Pancreas (tissue), 10 donors: ENCODE measurements at places on chromosomes 6 and 20.

- H3K36me3 ChIP-seq = no peaks in the 10 kb centered on the region
- no peak overlapping the region for H3K27ac ChIP-seq
These were observed 41.9 kb downstream of the SYCP2 start for GRCh38 chr20:59891581-59891980.

GRCh38 chr20:53678990-53679596, 85.5 kb upstream of the ZNF217 start:
- H3K4me3 ChIP-seq = no peak overlapping the region
- no peak overlapping the region for H3K27ac ChIP-seq
- DNase-seq = no peak
- no peaks in the 10 kb centered on the region for H3K36me3 ChIP-seq
- no peaks in the 10 kb centered on the region for H3K27me3 ChIP-seq

GRCh38 chr20:53869466-53870258, 200.7 kb downstream of the BCAS1 start:
- no peak overlapping the region for H3K4me3 ChIP-seq
- H3K36me3 ChIP-seq = no peaks in the 10 kb centered on the region
- peaks cover 64% of the 10 kb centered on the region for H3K4me1 ChIP-seq
- peak; percentile 86 for DNase-seq

DNA sequence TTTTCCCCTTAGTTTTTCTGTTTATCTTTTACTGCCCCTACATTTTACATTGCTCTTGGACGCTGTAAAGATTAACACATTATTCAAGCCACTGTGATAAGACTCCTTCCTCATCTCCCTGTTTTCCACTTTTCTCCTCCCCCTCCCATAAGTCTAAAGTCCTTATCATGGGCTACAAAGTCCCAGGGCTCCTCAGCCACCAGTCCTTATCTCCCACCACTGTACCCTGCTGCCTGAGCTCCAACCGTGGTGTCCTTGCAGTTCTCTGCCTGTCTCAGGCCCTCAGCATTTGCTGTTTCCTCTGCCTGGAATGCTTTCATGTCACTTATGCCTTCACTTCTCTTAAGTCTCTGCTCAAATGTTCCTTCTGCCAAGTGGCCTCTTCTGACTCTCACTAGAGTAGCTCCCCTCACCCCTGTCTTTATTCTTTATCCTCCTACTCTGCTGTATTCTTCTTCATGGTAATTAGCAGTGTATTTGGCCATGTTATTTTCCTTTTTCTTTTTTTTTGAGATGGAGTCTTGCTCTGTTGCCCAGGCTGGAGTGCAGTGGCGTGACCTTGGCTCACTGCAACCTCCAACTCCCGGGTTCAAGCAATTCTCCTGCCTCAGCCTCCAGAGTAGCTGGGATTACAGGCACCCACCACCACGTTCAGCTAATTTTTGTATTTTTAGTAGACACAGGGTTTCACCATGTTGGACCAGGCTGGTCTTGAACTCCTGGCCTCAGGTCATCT, 10.8 kb upstream of the LATS1 start:
- no peak overlapping the region for H3K4me3 ChIP-seq
- H3K36me3 ChIP-seq = peaks cover 40% of the 10 kb centered on the region
- DNase-seq = no peak
- no peak overlapping the region for H3K27ac ChIP-seq

DNA sequence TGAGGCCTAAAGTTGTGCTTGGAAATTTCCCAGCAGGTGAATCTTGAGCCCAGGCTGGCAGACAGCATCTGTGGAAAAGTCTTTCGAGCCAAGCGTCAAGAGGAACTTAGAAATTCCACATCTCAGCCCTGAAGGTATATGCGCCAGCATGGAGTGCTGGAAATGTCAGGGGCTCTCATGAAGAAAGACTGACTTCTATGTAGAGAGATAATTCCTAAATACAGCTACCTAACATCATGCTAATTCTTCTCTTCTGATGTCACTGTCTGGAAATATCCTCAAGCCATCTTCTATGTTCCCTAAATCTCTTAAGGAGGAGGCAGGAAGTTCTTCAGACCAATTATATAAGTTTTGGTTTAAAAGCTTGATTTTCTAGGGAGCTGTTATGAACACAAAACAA, 492.4 kb upstream of the MARCKS start:
- H3K27ac ChIP-seq = no peak overlapping the region
- peaks cover 9% of the 10 kb centered on the region for H3K4me1 ChIP-seq
- H3K27me3 ChIP-seq = no peaks in the 10 kb centered on the region
- no peak for DNase-seq
- H3K4me3 ChIP-seq = no peak overlapping the region

DNA sequence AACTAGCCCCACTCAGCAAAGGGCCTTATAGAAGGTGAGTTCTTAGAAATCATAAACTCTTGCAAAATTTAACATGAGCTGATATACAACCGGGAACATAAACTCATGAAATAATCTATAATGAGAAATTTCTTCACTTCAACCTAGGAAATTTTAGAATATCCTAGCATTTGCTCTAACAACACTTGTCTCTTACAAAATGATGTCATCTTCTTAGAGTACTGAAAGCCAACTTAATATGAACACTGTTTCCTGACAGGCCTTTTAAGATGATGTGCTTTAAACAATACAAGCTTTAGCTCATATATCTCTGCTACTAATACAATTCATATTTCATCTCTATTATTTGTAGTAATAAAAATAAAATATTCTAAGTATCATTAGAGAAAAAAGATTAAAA, 932 bp downstream of the PACRG start:
- no peak for DNase-seq
- H3K27me3 ChIP-seq = no peaks in the 10 kb centered on the region
- no peaks in the 10 kb centered on the region for H3K36me3 ChIP-seq
- H3K27ac ChIP-seq = peak overlapping the region; percentile 56
- H3K4me1 ChIP-seq = peaks cover 13% of the 10 kb centered on the region
- H3K4me3 ChIP-seq = no peak overlapping the region
